ENCODE measurements at places on chromosomes 1 and 21.

GRCh38 chr1:68331117-68331865 lies 99.0 kb upstream of the WLS start:
- DNase-seq: no peak

- DNase-seq: no peak
These were observed 4.7 kb downstream of the NSUN4 start for GRCh38 chr1:46345281-46345680.

GRCh38 chr1:109787845-109788601 lies 24.3 kb upstream of the EPS8L3 start:
- DNase-seq: peak; percentile 32

DNA sequence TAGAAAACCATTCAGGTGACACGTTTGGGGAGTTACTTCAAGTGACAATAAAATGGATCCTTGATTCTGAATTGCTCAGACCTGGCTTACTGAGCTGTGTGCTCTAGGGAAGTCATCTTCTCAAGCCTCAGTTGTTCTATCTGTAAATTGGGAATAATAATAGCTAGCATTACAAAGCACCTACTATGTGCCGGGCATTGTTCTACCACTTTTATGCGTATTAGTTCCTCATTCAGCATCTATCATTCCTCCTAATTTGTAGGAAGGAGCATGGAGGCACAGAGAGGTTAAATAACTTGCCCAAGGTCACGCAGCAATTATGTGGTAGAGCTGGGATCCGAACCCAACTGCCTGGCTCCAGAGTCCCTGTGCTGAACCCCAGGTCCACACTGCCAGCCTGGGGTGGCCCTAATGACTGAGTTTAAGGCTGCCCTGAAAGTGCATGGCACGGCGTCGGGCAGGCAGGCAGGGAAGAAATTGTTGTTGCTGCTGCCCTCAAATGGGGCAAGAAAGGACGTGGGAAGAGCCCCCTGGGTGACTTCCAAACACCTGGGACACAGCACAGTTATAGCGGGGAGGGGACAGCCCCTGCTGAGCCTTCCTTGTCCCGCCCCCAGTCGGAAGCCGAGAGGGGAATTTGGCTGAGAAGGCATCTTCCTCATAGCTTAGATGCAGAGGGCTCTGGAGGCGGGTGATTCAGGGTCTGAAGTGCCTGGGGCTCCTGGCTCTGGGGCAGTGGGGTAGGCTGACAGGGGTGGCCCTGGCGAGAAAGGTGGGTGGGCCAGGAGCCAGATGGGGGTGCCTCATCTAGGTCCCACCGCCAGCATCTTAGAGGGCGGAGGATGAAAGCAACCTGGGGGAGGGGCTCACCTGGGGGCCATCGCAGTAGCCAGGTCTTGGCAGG lies 86.5 kb upstream of the IFFO2 start:
- peak; percentile 22 for DNase-seq

GRCh38 chr1:155173478-155174323 lies at the start of gene TRIM46:
Gene TRIM46, plus strand, starts transcription at chr1:155173849. Its CDS starts 118 bp downstream, at chr1:155173967.
- DNase-seq: peak; percentile 79

GRCh38 chr1:46797696-46798470 lies 963 bp upstream of the CYP4B1 start:
- no peak for DNase-seq

- DNase-seq: no peak
These were observed 27.7 kb upstream of the C1orf159 start for GRCh38 chr1:1143636-1144035.
